CD4-positive, alpha-beta T cell treated with Interleukin-2 at 100 ng/mL for 4 hours (primary cell): ENCODE measurements at places on chromosomes 2 and 18.

- DNase-seq: no peak
Observed at GRCh38 chr2:141666191-141666590, 464.6 kb downstream of the LRP1B start.

- no peak for DNase-seq
Observed at GRCh38 chr2:186683341-186683740, 10.5 kb upstream of the FAM171B start.

DNA sequence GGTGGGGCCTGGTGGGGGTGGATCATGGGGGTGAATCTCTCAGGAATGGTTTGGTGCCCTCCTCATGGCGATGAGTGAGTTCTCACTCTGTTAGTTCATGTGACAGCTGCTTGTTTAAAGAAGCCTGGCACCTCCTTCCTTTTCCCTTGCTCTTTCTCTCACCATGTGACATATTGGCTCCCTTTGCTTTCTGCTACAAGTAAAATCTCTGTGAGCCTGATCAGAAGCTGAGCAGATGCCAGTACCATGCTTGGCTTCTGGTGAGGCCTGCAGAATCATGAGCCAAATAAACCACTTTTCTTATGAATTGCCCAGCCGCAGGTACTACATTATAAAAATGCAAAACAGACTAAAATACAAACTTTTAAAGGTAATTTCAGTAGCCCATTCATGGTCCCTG is 73.4 kb upstream of the TEX51 start:
- no peak for DNase-seq

GRCh38 chr18:42113529-42114191 is 158.6 kb downstream of the PIK3C3 start:
- DNase-seq: no peak

DNA sequence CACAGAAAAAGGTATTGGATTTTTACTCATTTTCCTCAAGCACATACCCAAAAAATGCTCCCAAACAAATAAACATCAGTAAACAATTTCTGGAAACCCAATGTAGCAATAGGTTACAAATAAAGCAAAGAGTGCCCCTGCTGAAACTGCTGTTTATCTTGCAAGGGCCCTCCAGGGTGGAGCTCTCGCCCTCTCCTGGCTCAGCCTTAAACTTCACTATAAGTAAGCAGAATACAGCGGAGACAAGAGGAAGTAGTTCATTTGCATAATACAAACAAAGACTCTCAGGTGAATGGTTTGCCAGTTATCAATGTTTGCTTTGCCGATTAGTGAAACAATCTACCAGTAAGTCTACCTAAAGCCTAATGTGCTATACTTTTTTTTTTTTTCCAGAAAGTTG is 437.6 kb downstream of the DLGAP1 start:
- no peak for DNase-seq

GRCh38 chr18:58671632-58672564 is 633 bp downstream of the MALT1 start:
- DNase-seq: no peak

DNA sequence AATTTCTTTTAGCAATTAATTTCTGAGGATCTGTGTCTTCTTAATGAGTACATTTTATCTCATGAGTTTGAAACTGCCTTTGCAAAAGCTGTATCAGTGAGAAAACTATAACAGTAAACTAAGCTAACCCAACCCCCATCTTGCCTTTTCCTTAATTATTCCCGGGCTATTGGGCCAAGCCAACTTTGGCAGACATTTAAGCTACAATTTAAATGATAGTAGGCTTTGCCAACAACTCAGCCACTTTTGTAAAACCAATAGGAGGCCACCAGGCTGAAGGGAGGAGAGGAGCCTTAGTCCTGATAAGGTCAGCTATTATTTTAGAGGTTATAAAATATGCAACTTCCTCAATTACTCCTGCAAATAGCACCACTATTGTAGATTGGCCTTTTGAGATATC is 218.0 kb upstream of the KCNJ3 start:
- DNase-seq: no peak

- no peak for DNase-seq
Observed at GRCh38 chr2:228846161-228846560, 424.9 kb downstream of the PID1 start.

DNA sequence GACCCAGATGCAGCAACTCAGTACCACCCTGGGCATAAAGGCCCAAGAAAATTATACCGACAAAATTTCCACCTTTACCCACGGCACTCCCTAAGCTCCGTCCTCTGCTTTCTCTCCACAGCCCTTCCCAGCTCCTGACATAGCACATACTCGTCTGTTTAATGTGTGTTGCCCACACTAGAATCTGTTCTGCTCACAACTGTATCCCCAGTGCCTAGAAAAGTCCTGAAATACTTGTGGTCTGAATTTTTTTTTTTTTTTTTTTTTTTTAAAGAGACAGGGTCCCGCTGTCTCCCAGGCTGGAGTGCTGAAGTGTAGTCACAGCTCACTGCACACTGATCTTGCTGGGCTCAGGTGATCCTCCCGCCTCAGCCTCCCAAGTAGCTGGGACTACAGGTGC is 62.3 kb downstream of the ADCY3 start:
- no peak for DNase-seq

GRCh38 chr2:207236156-207236935 is 70.6 kb upstream of the KLF7 start:
- no peak for DNase-seq

- no peak for DNase-seq
Observed at GRCh38 chr2:240983996-240984498, 14.4 kb upstream of the SNED1 start.

GRCh38 chr18:22546905-22547570 is 129.3 kb upstream of the CTAGE1 start:
- DNase-seq: no peak

DNA sequence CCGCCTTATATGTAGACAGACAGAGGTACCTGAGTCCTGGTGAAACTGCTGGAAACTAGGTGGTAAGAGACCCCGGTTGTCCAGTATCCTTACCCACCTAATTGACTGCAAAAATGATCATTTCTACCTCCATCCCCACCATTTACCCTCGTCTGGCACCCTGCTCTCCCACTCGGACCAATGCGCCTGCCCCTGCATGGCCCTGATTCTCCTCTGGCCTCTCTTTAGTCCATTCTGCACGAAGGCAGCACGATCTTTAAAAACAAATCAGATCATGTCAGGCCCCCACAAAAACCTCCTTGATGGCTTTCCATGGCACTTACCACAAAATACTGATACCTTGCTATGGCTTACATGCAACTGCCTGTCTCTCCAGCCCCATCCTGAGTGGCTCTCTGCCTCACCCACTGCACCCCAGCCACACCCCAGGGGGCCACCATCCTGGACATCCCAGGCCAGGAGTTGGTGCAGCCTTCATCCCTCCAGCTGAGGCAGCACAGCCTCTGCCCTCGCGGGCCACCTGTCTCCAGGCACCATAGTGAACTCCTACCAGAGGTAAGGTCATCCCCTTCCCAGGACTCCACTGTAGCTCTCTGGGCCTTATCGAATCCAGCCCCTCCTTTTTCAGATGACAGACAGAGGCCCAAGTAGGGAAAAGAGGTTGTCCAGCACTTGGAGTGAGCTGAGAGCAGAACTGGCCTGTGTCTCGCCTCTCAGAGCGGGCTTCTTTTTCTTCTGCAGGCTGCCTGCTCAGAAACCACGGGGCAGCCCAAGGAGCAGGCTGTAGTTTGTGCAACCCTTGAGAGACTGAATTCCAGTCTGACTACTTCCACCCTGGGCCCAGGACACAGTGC is 12.3 kb upstream of the CIB4 start:
- DNase-seq: no peak

GRCh38 chr2:9083287-9083686 is 79.8 kb upstream of the MBOAT2 start:
- DNase-seq: no peak

DNA sequence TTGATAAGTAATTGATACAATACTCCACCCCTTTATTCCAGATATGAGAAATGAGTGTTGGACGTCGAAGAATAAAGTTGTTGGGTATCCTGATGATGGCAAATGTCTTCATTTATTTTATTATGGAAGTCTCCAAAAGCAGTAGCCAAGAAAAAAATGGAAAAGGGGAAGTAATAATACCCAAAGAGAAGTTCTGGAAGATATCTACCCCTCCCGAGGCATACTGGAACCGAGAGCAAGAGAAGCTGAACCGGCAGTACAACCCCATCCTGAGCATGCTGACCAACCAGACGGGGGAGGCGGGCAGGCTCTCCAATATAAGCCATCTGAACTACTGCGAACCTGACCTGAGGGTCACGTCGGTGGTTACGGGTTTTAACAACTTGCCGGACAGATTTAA is 26.3 kb downstream of the B3GNT2 start:
- DNase-seq: no peak

DNA sequence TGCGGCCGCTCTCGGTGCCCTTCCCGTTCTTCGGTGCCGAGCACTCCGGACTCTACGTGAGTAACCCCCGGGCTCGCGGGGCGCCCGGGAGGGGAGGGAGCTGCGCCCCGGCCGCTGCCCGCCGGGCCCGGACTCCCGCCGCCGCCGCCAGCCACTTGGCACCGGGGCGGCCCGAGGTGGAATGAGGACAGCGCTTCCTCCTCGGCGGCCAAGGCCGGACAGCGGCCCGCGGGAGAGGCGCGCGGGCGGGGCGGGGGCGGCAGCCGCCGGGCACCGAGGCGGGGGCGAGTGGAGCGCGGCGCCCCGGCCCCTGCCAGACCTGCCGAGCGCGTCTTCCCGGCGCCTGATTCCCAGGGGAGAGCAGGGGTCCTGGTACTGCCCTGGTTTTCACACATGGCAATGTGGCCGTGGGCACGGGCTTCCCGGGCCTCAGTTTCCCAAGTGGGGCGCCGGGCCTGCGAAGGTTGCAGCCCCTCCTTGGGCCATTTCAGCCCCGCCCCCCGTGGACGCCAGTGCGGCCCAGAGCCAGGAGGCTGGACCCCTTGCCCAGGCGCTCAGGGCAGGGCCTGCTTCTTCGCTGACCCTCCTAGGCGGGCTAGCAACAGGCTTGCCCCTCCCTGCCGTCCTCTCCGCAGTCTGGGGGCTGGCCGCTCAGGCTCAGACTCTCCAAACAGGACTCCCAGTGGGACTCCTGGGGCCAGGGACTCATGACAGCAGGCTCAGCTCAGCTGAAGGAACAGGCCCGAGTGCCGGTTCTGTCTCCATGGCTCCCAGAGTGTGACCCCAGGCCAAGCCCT is 775 bp downstream of the SNED1 start:
- no peak for DNase-seq

DNA sequence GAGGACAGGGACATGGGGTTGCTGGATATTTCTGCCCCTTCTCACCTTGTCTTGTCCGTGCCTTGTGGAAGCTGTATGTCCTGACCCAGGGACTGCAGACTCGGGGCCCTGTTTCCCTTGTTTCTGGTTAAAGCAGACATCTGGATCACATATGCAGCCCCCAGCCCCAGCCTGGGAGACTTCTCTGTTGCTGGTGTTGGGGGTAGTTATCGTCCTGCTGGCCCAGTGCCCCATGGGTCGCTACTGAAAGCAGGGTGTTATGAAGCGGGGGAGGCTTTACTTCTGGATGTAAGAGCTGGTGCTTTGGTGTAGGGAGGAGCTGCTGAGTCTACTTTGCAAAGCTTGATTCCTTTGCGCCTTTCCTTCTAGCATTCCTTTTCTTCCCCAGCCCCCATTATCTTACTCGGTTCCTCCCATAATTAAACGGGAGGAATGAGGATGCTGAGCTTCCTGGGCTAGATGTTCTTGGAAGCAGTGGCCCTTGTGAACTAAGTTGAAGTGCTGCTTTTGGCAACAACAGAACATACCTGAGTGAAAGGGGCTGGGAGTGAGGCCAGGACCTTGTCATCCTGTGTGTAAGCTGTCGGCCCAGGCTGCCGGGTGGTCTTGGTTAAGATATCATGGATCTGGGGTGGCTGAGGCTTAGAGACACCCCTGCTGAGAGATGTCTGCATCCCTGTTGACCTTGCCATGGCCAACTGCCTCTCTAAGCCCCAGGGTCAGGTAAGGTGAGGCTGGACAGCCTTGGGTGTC is 3.4 kb downstream of the TET3 start:
- DNase-seq: no peak

DNA sequence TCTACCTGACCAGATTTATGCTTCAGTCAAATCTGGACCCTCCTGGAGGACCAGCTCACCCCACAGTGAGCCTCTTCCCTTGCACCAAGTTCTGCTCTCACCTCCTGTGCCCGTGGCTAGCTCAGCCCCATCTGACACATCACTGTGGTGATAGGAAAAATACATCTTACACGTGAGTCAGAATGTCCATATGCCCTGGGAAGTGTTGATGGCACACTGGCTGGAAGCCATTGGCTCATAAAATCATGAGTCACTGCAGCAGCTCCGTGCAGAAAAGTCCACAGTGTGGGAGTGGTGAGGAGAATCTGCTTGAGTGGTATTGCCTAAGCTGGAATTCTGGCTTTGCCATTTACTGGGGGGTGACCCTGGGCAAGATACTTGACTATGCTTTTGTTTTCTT is 42.6 kb upstream of the RAPGEF4 start:
- peak; percentile 3 for DNase-seq

GRCh38 chr18:73739098-73739497 is 408.5 kb downstream of the FBXO15 start:
- DNase-seq: no peak

- DNase-seq: no peak
Observed at GRCh38 chr18:69564602-69565001, 163.9 kb downstream of the DOK6 start.

GRCh38 chr2:68318914-68319397 is 793 bp downstream of the CNRIP1 start:
- no peak for DNase-seq

DNA sequence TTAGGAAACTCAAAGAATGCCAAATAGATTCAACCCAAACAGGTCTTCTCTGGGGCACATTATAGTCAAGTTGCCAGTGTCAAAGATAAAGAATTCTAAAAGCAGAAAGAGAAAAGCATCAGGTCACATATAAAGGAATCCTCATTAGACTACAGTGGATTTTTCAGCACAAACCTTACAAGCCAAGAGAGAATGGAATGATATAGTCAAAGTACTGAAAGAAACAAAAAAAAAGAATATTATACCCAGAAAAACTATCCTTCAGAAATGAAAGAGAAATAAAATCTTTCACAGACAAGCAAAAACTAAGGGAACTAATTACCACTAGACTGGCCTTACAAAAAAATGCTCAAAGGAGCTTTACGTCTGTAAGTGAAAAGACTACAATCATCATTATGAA is 65.5 kb downstream of the TBR1 start:
- no peak for DNase-seq

DNA sequence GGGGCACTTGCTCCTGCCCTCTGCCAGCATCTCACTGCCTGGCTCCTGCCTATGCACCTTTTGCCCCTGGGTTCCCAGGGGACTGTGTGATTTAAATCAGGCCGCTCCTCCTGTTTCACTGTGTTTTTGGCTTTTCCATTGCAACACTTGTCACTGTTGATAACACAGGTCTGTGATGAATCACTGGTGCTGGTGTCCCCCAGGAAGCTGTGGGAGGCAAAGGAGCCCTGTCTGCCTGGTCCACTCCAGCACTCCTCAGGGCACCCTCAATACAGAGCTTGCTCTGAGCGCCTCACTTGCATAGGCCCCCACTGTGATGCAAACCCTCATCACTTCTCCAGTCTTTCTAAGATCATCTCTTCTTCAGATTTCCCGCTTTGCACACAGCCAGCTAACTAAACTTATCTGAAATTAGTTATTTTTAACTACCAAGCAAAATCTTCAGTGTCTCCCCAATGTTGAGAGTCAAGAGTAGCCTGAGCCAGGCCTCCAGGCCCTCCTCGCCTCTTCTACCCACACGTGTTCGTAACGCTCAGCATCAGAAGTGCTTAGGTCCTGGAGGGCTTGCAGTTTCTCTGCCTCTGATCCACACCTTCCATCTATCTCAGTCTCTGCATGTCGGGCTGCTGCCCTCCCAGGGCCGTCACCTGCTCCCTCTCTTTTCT is 2.8 kb downstream of the TMEM18 start:
- DNase-seq: no peak

- DNase-seq: peak; percentile 8
Observed at GRCh38 chr2:190791347-190791975, 89.2 kb upstream of the GLS start.
